EH (cell line): ENCODE measurements at places on chromosomes 2 and 18.

GRCh38 chr2:167198576-167198975, 310.3 kb downstream of the XIRP2 start:
- DNase-seq = no peak

- no peak for DNase-seq
Measured at GRCh38 chr2:65465124-65465523, 32.7 kb upstream of the SPRED2 start.

DNA sequence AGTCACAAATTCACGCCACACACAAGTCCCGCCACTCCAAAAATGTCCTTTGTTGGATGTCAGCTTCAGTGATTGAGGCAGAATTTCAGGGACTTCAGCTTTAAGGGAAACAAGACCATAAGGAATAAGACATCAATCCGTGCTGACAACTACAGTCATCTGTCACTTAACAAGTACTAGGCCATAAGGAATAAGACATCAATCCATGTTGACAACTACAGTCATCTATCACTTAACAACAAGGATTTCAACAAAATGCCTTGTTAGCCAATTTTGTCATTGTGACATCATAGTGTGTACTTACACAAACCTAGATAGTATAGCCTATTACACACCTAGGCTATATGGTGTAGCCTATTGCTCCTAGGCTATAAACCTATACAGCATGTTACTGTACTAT, 58.0 kb downstream of the ANTXR1 start:
- DNase-seq = no peak

- DNase-seq = peak; percentile 62
Measured at GRCh38 chr2:24793761-24794435, 673 bp downstream of the CENPO start.

DNA sequence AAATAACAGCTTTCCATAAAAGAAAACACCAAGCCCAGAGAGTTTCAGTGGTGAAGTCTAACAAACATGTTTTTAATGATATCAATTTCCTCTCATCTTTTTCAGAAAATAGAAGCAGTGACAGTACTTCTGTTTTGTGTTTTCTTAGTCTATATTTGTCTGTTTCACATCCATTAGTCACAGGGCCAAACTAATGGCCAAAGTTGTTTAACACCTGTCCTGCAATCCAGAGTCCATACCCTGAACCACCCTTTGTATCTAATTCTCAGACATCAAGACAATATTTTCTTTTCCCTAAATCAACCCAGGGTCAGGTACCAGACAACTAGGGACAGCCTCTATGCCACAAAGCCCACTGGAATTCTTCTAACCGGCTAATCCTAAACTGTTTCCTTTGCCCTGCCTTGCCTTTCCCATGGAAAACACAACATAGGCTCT, 25.9 kb downstream of the TMSB10 start:
- no peak for DNase-seq

DNA sequence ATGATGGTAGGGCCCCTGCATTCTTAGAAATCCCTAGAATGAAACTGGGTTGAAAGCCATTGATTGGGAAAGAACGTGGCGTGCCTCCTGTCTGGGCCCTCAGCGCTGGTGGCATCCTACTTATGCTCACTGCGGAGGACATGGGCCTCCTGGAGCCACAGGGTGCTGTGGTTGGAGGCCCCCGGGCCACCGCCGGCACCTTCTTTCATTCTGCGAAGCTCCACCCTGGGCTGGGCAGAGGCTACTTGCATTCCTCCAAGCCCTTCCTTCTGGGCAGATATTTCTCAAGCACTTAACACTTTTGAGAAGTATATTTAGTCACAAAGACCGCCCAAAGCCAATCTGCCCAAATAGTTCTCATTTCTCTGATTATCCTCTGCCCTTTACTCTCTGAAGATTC, 311.9 kb downstream of the MYCN start:
- DNase-seq = no peak

GRCh38 chr2:3122525-3122924, 255.1 kb downstream of the EIPR1 start:
- no peak for DNase-seq

DNA sequence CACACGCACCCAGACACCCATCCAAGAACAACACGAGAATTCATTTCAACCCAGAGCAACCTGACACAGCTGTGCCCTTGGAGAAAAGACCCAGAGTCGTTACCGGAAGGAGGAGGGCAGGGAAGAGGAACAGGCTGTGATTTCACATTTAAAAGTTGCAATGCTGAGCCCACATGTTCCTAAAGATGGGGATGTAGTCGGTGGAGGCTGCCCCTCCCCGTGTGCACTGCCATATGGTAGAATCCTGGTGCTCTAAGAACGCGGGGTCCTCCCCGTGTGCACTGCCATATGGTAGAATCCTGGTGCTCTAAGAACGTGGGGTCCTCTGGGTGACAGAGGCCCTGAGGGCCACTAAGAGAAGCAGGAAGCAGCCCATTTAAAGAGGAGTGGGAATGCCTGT, 10.9 kb downstream of the MTERF4 start:
- no peak for DNase-seq

GRCh38 chr2:9030841-9031240, 27.4 kb upstream of the MBOAT2 start:
- DNase-seq = no peak

- DNase-seq = peak; percentile 4
Measured at GRCh38 chr2:125172181-125172580, 1147.1 kb downstream of the CNTNAP5 start.

GRCh38 chr2:112021781-112022231, 33.3 kb upstream of the TMEM87B start:
- DNase-seq = peak; percentile 44

DNA sequence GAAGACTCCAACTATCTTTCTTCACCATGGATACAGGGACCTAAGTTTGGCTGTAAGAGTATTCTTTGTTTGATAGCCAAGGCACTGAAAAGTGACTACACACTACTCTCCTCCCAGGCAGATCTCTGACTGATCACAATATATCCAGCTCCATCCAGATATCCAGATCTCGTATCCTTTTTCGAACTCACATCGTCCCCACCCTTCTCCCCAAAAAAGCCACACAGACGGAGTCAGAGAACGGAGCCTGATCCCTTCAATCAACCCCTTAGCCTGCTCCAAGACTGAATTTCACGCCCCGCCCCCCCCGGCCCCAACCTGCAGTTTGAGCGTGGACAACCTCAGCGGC, 533 bp downstream of the DHX57 start:
- DNase-seq = no peak

- no peak for DNase-seq
Measured at GRCh38 chr2:146918280-146918679, 926.5 kb upstream of the ACVR2A start.

- DNase-seq = no peak
Measured at GRCh38 chr2:30239986-30240752, 8.8 kb downstream of the LBH start.

- DNase-seq = peak; percentile 49
Measured at GRCh38 chr2:159573846-159574606, 42.3 kb downstream of the BAZ2B start.

GRCh38 chr2:25797620-25798488, 80.4 kb downstream of the ASXL2 start:
- DNase-seq = no peak

GRCh38 chr18:58958628-58959027, 94.0 kb downstream of the ZNF532 start:
- DNase-seq = no peak

DNA sequence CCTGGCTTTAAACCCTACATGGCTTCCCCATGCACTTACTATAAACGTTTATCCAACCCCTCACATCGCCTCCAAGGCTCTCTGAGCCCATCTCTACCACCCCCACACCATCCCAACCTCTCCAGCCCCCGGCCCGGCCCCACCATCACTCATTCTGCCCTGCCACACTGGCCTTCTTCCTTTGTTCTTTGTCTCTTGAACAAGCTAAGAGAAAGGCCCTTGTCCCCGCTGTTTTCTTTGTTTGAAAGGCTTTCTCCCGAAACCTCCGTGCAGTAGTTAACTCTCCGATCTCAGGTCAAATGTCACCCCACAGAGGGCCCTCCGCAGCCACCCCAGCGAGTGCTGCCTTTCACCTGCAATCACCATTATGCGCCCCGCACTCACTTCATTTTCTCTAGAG, 100.4 kb downstream of the AFF3 start:
- DNase-seq = no peak

DNA sequence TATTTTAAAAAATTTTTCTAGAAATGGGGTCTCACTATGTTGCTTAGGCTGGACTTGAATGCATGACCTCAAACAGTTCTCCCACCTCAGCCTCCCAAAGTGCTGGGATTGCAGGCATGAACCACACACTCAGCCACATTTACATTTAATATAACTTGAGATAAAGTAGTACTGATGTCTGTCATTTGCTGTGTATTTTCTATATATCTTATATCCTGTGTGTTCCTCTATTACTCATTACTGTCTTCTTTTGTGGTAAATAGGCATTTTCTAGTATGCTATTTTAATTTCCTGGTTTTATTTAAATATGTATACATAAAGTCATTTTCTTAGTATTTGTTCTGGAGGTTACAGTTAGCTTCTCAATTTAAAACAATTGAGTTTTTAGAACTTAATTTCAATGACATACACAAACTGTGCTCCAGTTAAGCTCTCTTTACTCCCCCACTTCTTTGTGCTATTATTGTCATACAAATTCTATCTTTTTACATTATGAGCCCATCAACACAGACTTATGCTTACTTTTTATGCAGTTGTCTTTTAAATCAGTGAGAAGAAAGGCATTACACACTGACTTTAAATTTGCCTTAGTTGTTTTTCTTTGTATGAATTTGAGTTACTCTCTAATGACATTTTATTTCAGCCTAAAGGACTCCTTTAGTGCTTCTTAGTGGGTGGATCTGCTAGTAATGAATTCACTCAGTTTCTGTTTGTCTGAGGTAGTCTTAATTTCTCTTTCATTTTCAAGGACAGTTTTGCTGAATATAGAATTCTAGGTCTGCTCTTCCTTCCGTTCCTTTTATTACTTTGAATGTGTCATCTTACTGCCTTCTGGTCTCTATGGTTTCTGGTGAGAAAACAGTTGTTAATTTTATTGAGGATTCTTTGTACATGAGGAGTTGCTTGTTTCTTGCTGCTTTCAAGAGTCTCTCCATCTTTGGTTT, 6.2 kb upstream of the INPP4A start:
- peak; percentile 22 for DNase-seq

- peak; percentile 100 for DNase-seq
Measured at GRCh38 chr2:26757873-26758789, 6.0 kb upstream of the SLC35F6 start.

DNA sequence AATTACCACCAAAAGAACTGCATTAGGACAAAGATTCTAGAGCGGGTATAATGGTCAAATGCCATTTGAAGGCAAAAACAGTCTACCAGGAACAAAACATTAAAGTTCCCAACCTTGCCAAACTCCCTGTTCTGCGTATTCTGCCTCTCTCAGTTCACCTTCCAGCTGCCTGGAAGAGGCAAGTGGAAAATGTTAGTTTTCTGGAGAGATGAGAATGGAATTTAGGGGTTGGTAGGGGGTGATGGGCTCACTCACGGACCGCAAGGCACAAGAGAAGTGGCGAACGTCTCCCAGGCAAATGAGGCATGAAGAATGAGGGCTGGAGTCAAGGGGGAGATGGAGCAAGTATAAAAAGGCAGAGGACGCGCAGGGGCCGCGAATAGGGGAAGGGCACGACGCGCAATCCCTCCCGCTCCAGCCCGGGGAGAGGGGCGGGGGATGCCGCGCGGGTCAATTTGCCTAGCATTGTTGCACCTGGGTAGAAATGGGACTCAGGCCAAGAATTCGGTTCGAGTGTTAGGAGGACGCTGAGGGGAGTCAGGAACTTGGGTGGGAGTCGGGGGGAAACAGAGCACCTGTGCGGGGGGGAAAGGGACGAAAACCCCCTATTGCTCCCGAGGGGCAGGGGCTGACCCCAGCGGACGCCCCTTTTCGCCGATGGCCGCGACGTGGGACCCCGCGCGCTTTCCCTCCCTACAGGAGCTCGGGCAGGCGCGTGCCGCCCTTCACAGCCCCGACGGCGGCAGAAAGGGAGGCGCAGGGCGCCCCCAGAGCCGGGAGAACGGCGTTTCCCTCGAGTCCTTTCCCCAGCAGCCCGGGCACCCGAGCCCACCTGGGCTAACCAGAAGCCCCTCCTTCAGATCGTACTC, 573 bp downstream of the PAIP2B start:
- DNase-seq = peak; percentile 2

DNA sequence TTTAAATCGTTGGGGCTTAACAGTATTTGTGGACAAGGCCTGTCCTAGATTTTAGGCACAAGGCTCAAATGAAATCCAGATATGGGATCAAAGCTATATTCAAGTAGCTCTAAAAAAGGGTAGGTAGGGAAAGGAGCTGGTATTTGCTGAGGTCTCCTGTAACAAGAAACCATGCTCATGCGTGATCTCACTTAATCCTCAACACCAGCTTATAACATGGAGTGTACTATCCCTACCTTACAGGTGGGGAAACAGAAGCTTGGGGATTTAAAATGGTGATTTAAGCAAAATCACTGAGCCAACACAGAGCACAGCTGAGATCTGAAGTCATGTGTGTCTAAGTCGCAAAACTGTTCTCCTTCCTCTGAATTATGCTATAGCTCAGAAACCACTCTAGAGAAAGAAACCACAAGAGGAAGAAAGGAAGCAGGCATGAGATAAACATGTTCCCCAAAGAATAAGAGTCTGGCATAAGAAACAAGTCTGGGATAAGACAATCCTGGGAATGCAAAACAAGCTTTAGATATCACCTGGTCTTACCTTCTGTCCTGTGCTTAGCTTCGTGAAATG, 43.1 kb downstream of the CYRIA start:
- no peak for DNase-seq

GRCh38 chr2:239472235-239472775, 71.5 kb upstream of the HDAC4 start:
- no peak for DNase-seq

DNA sequence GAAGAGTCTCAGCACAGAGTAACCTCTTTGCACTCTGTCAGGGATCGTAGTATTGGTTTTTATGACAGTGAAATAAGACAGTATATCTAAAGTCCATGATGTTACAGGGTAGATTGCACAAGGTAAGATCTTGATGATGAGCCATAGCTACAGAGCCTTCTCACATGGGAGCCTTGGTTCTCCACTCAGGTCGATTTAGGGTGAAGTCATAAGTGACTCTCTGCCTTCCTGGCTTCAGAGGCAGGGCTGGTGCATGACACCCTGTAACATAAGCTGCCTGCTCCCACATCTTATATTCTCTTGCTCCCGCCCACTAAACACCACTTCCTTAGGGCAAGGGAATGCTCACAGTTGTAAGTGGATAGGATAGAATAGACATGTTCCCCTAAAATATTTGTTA, 13.3 kb downstream of the DAPL1 start:
- DNase-seq = no peak

DNA sequence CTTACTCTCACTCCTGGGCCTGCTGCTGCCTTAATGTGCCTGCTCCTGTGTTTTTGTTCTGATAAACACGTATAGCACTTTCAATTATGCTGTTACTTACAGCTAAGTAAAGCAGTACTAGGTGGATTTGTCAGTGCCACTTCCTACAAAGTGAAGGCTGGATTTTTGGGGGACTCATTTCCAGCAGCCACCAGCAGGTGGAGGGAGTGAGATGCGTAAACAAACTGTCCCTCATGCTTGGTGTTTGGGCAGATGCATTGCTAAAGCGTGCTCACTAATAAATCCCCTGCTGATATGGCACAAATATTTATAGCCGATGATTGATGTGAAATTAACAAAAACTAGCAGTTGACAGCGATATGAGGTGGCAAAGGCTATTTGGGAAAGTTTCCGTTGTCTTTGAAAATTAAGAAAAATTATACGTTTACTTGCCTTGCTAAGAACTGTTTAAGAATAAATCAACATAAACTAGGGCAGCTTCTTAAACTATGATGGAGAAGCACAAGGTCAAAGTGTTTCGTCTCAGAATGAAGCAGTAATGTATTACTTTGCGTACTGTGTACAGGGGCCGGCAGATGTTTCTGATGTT, 101.7 kb downstream of the AGAP1 start:
- DNase-seq = peak; percentile 77
